NCI-H1105 (cell line): ENCODE measurements at places on chromosomes 1 and 21.
A peak's percentile ranks its signal among the peaks of the same experiment; 100 is the strongest.

DNA sequence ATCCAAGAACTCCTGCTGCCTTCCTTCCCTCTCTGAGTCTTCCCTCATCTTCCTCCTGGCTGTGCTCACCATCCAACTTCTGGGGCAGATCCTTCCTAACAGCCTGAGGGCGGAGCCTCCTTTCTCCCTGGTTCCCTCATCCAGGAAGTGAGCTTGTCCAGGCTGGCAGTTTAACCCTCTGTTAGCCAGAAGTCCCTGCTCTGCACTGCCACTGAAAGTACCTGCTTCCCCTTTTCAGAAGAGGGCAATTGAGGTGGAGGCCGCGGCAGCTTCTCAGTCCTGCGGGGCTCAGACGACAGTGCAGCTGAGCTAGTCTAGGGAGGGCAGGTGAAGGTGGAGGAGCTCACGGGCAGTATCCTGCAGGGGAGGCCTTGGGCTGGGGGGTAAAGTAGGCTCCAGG is 149.1 kb downstream of the FCRL5 start:
- no peak for DNase-seq

DNA sequence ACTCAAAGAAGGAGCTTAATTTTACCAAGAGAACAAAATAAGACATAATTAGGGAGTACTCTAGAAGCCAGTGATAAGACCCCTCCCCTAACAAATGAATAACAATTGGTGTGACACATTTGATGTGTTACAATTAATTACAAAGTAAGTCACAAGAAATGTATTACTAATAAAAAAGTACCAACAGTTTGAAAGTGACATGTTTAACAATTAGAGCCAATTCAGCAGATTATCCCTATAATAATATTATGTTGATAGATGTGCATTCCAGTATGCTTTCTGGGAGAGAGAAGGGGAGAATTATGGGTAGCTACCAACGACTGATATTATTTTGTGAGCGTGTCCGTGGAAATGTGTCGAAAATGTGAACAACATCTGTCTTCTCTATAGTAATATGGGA is 19.1 kb downstream of the CTSK start:
- DNase-seq = no peak

- peak; percentile 56 for DNase-seq
Measured at GRCh38 chr21:45292399-45293219, 4.9 kb upstream of the POFUT2 start.

- no peak for DNase-seq
Measured at GRCh38 chr1:40478276-40478675, 1.2 kb downstream of the ZFP69 start.

- peak; percentile 67 for DNase-seq
Measured at GRCh38 chr1:207672522-207673130, 27.7 kb downstream of the CR1L start.

- no peak for DNase-seq
Measured at GRCh38 chr1:96749618-96750017, 28.0 kb downstream of the PTBP2 start.

- no peak for DNase-seq
Measured at GRCh38 chr21:44557491-44558328, 885 bp downstream of the KRTAP10-3 start.

DNA sequence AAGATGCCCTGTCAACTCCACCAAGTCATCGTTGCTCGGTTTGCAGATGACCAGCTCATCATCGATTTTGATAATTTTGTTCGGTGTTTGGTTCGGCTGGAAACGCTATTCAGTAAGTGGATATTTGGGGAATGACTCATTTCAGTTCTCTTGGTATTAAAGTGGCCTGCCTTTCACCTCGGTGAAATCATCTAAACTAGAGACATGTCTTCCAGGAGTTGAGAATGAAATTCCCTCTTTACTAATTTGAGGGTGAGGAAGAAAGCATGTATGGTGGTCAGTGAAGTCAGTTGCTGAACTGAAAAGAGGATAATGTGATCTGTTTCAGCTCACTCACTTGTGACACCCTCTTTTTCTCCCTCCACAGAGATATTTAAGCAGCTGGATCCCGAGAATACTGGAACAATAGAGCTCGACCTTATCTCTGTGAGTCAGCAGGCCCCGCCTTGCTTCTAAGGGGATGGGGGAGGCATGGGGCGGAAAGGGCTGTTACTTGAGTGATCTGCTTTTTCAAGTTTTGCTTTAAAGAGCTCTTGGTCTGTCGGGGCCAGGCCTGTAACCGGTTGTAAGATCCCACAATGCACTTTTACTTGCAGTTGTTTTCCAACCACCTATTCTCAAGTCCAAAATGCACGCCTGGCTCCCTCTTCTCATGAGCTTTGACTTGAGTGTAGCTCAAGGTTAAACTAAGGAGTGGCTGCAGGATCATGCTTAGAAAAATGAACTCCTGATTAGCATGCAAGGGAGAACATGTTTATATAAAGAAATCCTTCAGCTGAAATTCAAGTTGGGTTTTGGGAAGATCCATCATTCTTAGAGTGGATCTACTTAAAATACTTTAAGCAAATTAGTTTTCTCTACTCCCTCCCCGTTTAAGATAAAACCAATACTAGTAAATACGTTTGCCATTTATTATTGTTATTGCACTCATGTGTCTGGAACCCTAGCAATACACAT is 59.8 kb downstream of the CAPN2 start:
- no peak for DNase-seq

DNA sequence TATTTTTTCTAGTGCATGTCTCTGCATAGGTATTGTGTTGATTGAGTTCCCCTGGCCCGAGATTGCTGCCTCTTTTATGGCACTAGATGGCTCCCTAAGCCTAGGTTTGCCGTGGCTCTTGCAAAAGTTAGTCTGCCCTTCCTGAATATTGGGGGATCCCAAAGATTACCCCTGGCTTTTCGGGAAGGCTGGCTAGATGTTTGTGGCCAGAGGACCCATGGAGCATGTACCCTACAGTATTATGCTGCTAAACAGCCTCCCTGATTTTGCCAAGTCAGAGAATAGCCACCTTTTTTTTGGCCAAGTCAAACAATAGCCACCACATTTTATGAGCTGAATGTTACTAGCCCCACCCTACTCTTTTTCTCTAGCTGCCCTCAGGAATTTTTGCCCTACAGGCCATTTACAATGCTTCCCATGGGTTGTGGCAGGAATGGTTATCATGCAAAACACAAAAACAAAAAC is 343.2 kb downstream of the OLFM3 start:
- DNase-seq = no peak

DNA sequence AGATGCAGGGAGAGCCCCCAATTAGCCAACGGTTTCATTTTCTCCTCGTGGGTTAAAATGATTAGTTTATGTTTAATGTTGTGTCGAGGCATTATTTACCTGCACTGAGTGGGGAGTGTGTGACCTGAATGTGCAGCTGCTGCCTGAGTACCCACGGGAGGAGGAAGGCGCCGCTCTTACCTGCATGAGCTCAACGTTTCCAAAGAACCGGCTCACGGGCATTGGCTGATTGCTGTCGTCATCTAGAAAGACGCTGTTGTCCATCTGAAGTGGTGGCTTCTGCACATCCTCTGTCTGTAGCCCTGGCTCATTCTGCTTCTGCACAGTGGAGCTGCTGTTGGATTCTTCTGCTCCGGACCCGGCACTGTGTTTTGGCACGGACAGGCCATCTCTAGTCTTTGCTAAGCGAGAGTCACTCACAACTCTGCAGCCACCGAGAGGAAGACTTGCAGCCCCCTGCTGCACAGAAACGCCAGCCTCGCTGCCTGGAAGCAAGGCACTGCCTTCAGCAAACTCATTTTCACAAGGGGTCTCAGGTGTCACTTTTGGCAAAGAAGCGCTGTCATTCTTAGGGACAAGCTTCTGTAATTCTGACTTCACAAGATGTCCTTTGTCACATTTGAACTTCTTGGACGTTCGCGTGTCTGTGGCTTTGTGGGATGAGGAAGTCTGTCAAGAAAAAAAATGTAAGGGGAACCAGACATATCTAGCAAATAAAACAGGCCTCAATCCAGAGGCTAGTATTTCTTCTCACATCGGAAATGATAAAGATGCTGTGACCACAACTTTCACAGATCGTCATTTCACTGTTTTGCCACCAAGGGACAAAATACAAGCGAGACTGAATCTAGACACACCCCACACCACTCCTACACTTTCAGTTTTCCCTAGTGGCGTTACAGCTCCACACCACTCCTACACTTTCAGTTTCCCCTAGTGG is 9.4 kb downstream of the C1orf174 start:
- DNase-seq = no peak

DNA sequence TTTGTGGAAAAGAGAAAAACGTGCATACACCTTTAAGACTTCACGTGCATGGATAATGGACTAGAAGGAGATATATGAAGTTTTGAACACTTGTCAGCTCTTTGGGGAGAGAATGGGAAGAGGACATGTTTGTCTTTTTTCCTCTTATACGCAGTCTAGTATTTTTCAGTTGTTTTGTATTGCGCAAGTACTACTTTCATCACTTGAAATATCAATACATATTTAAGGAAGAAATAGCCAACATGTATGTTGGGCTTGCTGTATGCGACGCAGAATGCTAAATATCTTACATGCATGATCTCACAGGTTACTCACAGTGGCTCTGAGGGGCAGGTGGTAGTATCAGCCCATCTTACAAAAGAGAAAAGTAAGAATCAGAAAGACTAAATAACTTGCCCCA is 176.5 kb upstream of the RUNX1 start:
- DNase-seq = no peak

DNA sequence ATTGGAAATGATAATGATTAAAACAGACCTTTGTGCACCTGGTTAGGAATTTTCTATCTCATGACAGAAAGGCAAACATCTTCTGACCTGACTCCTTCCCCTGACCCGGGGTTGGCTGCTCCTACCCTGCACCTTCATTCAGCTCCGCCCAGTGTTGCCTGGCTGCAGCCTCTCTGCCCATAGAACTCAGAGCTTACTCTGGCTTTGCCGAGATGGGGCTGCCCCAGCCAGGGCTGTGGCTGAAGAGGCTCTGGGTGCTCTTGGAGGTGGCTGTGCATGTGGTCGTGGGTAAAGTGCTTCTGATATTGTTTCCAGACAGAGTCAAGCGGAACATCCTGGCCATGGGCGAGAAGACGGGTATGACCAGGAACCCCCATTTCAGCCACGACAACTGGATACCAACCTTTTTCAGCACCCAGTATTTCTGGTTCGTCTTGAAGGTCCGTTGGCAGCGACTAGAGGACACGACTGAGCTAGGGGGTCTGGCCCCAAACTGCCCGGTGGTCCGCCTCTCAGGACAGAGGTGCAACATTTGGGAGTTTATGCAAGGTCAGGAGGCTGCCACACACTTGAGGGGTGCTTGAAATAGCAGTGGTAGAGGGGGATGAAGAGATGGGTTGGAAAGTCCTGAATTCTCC is at the start of gene DIO1:
DIO1 (plus strand) TSS at position 189 of the 638 bp plus-strand sequence; CDS start at position 213, 24 bp downstream.
- DNase-seq = no peak

- peak; percentile 70 for DNase-seq
Measured at GRCh38 chr1:89358287-89358893, 5.5 kb upstream of the GBP6 start.

DNA sequence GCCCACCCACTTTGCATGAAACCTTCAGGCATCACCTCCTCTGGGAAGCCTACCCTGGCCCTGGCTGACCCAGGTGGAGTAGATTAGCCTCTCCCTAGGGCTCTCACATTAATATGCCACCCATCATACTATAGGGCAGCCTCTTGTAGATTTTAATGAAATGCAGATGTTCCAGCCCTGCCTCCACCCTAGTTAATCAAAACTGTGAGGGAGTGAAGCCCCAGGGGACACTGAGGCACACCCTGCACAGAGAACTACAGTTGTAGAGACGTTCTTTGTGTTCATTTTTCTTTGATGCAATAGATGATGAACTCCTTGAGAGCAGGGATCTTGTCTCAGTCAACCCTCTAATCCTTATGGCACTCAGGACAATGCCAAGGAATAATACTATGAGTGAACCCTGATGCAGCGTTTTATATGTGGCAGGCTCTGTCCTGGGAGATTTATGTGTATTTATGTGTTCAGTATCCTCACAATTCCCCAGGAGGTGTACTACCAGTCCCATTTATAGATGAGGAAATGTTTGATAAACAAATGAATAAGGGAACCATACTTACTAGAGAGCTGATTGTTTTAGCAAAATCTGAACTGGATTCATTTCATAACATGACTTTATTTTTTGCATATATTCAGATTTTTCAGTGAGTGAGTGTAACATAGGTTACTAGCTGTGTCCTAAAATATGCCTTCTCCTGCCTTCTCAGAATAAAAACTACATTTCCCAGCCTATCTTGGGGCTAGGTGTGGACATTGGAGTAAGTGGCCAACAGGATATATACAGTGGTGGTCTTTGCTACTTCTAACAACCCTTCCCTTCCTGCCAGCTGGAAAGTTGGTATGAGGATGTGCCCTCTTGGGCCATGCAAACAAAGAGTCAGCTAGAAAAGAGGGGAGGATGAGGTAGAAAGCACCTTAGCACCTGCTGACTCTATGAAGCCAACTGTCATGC is 23.5 kb upstream of the PRELP start:
- no peak for DNase-seq

GRCh38 chr1:207856276-207857023 is 54.5 kb downstream of the CD34 start:
- no peak for DNase-seq

- DNase-seq = no peak
Measured at GRCh38 chr1:169041366-169041765, 65.1 kb upstream of the ATP1B1 start.

DNA sequence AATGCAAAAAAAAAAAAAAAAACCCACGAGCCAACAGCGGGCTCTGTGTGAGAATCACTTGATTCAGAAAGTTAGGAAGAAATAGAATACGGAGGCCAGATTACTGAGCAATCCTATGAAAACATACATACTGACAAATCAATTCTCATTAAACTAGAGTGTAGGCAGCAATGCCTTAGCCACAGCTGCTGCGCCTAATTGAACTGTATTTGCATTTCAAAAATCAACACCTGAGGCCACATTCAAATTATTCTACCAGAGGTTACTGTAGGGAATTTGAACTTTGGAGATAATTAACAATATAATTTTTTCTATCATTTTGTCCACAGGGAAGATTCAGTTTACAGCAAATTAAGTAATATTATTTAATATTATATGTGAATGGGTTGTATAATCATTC is 138.4 kb upstream of the PLD5 start:
- DNase-seq = no peak

DNA sequence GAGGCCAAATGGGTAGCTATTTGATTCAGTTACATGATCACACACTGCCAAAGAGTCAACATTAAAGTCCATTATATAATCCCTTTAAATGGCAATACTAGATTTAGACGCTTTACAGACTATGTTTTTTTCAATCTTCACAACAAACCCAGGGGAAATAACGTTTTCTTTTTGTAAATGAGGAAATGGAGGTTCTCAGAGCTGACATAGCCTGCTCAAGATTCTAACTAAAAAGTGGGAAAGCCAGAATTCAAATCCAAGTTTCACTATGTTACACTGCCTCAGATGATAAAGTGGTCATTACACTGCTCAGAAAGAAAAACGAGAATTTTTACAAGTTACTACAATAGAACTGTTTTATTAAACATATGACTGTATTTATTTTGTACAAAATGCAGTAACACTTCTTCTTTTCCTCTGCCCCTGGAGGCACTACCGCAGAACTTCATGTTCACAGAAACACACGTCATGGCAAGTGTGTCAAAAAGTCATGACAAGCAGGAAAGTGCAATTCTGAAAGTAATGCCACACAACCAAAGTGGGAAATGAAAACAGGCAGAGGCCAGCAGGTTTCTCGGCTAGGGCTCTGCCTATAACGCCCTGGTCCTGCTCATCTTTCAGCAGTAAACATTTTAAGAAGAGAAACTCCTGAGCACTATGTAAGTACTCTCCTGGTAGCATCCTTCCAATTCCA is 19.0 kb downstream of the THEMIS2 start:
- DNase-seq = no peak

GRCh38 chr1:164671966-164672571 is 113.1 kb downstream of the PBX1 start:
- DNase-seq = no peak

- no peak for DNase-seq
Measured at GRCh38 chr1:230464671-230465070, 38.5 kb upstream of the PGBD5 start.
